ENCODE measurements at places on chromosomes 13 and 19.

DNA sequence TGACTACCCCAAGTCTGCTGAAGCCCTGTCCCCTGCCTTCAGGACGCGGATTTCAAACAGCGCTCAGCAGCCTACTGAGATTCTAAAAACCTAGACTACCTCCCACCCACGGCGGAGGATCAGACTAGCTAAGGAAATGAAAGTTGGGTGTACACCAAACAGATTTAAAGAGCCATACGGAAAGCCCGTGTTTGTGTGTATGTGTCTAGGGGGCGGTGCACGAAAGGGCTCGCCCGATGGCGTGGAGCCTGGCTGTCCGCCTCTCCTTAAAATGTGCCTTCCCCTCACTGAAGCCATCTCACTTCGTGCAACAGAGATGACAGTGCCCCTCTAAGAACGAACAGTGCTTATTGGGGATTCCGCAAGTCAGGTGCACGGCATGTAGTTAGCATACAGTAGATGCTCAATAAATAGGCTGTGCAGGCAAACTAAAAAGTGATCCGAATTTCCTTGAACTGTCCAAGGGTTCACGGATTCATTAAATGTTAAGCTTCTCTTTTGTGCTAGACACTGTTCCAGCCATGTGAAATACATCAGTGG is 639 bp downstream of the LENG1 start:
- DNase-seq: no peak

DNA sequence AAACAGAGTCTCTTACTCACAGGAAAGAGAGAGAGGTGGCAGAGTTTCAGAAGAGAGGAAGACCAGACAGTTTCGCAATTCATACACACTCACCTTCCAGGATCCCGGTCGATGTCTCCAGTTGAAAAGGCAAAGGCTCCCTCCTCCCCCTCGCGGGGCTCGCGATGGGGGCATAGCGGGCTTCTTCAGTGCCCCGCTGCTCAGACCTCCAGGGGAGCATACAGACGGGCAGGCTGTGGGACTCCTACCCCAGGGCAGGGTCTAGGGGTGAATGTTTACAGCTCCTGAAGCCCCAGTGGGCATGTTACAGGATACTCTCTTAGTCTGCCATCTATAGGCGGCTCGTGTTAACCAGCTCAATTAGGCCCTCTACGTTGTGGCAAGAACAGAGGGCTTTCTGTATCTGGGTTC is 139.2 kb downstream of the SLITRK5 start:
- no peak for DNase-seq

DNA sequence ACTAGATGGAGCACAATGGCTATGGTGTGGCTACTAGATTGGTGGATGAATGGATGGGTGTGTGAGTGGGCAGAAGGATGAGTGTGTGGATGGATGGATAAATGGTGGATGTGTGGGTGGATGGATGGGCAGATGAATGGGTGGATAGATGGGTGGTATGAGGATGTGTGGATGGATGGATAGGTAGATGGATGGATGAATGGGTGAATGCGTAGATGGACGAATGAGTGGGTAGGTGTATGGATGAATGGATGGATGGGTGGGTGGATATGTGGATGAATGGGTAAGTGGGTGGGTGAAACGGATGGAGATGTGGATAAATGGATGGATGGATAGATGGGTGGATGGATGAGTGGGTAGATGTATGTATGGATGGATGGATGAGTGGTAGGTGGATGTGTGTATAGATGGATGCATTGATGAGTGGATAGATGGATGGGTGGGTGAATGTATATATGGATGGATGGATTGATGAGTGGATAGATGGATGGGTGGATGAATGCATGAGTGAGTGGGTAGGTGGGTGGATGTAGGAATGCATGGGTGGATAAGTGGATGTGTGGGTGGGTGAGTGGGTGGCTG is 114.2 kb downstream of the TEX29 start:
- no peak for DNase-seq

DNA sequence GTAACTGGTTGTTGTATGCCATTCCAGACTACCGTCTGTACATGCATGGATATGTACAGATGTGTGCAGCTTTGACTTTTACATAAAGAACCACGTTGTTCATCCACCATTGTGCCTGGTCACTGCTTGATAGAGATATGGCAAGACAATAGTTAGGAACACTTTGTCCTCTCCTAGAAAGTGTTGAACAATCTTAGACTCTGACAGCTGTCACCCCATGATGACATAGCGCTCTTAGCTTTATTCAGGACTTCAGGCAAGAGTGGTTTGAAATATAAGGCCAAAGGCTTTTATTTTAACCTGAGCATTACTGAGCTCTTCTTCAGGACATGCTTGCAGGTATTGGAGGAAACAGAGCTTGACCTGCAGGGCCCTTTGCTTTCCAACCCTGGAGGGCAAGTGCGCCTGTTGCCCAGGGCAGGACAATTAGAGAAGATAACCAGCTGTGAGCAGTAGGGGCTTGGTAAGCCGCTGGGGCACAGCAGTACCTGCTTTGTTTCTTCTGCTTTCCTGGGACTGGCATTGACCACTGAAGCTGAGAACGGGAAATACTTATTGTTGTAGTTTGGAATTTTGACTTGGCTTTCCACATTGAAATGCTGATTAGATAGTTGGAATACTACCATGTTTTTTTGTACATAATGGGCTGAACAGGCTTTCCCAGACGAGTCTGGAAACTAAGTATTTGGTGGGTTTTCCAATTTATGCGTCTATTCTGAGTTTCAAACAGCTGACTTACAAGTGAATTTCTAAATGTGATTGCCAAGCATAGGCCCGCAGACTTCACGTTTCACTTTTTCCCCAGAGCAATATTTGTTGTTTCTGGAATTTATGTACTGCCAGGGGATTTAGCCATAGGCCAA is 51.1 kb downstream of the GARRE1 start:
- no peak for DNase-seq

- DNase-seq: peak; percentile 67
Measured at GRCh38 chr13:31224963-31225559, 25.3 kb downstream of the B3GLCT start.

- no peak for DNase-seq
Measured at GRCh38 chr19:7618348-7618747, 11.0 kb downstream of the XAB2 start.

DNA sequence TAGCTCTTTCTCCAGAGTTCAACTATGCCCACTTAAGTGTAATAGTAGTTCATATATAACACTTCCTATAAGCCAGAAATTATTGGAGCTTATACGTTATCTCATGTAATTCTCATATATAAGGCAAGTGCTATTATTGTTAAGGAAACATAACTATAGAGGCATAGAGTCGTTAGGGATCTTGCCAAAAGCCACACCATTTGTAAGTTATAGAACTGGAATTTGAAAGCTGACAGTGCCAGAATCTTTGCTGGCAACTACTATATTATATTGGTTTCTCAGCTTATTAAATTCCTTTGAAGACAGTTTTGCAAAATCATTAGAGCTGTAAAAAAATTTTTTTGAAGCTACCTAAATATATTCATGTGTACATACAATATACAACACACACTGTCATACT is 51.0 kb upstream of the MBNL2 start:
- DNase-seq: no peak

All from eye (tissue), 1 donor.